Stimulated activated CD4-positive, alpha-beta T cell treated with anti-CD3 and anti-CD28 coated beads, TNF-alpha, amount 100 ng/mL, for 4 hours (primary cell): ENCODE measurements at places on chromosomes 4 and X.

GRCh38 chrX:126900937-126901336 is 81.4 kb downstream of the PRR32 start:
- no peak for DNase-seq

- DNase-seq: no peak
These were observed 20.1 kb downstream of the SLC7A11 start for GRCh38 chr4:138222046-138222445.

DNA sequence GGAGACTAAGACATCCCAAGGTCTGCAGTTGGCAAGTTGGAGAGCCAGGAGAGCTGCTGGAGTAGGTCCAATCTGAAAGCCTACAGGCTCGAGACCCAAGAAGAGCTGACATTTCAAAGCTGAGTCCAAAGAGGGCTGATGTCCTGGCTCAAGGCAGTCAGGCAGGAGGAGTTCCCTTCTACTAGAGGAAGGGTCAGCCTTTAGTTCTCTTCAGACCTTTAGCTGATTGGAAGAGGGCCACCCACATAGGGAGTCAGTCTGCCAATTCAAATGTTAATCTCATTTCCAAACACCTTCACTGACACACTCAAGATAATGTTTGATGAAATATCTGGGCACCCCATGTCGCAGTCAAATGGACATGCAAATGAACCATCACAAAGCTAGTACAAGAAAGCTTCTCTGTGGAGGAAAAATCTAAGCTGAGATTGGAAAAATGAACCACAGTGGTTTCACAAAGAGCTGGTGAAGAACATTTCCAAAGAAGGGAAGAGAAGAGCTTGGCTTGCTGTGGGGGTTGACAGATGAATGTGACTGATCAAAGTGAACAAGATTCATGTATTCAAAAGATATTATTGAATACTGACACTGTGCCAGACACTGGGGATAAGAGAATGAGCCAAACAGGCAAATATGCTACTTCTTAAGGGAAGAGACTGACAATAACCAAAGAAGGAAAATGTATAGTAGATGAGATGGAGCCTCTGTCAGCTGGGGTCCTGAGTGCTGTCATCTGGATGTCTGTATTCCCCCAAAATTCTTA is 61.2 kb downstream of the STK32B start:
- no peak for DNase-seq

- no peak for DNase-seq
These were observed 44.7 kb upstream of the IGFBP7 start for GRCh38 chr4:57154926-57155325.

- no peak for DNase-seq
These were observed 7.6 kb downstream of the PRIMPOL start for GRCh38 chr4:184657144-184657543.

DNA sequence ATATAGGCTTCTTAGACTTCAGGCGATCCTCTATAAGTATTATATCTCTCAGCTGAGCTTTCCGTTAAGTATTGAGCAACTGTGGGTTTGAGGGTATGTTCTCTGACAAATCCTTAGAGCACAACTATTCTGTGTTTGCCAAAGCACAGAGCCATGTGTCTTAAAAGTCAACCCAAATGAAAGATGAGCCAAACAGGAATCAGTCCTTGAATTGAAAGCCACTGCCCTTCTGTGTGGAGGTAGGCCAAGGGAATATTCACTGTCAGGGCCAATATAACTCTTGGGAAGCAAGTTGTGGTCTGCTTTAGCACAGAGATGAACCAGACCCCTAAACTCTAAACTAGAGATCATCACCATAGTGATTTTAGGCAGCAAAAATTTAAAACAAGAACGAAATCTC is 164.0 kb downstream of the STAG2 start:
- DNase-seq: no peak

GRCh38 chr4:174111422-174111821 is 172.0 kb downstream of the FBXO8 start:
- DNase-seq: no peak

GRCh38 chrX:40094041-40094899 is 3.5 kb downstream of the BCOR start:
- no peak for DNase-seq

DNA sequence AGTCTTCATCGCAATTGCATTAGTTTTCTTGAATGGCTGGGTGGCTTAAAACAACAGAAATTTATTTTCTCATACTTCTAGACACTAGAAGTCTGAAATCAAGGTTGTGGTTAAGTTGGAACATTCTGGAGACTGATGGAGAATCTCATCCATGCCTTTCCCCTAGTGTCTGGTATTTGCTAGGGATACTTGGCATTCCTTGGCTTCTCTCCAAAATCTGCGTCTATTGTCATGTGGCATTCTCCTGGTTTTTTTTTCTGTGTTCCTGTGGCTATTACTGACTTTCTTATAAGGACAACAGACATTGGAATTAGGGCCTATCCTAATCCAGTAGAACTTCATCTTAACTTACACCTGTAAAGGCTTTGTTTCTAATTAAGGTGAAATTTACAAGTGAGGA is 272.8 kb upstream of the EPHA5 start:
- no peak for DNase-seq

DNA sequence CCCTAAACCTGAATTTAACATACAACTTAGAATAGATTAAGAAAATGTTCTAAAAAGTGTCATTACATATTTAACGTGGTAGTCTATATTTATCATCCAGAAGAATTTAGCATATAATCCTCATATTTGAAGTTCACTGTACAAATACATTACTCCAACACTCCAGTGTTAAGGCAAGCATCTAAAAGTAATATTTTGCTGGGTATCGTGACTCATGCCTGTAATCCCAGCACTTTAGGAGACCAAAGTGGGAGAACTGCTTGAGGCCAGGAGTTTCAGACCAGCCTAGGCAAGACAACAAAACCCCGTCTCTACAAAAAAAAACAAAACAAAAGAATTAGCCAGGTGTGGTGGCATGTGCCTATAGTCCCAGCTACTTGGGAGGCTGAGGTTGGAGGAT is 24.8 kb downstream of the LRBA start:
- no peak for DNase-seq

GRCh38 chrX:28549838-28550237 is 37.4 kb upstream of the IL1RAPL1 start:
- DNase-seq: no peak

GRCh38 chrX:123476611-123477219 is 256.1 kb downstream of the THOC2 start:
- DNase-seq: no peak

DNA sequence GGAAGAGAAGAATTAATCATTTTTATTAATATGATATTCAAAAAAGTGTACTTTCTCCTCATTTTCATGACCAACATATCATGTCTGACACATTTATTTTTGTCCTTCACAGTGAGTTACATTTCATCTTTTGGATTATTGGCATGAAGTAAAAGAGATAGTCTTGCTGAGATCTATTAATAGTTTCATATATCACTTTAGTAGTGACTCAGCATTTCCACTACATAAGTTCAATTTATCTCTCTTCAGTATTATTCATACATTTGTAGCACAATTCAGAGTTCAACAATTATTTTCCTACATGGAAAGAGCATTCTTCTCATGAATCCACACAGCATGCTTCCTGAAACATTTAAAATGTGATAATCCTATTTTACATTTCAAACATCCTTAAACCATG is 1461.1 kb downstream of the TECRL start:
- DNase-seq: no peak

- no peak for DNase-seq
These were observed 51.8 kb upstream of the ARX start for GRCh38 chrX:25067271-25068172.

GRCh38 chr4:57051095-57051494 is 59.1 kb downstream of the IGFBP7 start:
- DNase-seq: no peak

- DNase-seq: no peak
These were observed 193.8 kb upstream of the CXorf51B start for GRCh38 chrX:146615628-146616348.

GRCh38 chrX:15319075-15319474 is 3.6 kb upstream of the ASB11 start:
- DNase-seq: no peak

- no peak for DNase-seq
These were observed 114.1 kb downstream of the TSPAN5 start for GRCh38 chr4:98544141-98544817.

DNA sequence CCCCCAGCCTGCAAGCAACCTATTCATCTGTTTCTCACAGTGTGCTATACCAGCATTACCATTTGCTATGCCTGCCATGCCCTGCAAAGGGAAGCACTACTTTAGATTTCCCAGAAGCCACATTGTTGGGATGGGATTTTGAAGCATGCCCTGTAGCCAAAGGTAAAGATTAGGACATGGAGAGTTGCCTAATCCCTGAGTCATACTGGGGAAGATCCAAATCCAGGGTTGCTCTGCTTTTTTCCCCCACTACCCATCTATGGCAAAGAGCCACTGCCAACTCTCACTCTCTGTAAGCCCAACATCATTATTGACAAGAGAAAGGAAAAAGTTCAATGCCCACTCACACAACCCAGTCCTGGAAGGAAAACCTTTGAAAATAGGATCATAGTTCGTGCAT is 36.7 kb upstream of the TMEM164 start:
- no peak for DNase-seq

DNA sequence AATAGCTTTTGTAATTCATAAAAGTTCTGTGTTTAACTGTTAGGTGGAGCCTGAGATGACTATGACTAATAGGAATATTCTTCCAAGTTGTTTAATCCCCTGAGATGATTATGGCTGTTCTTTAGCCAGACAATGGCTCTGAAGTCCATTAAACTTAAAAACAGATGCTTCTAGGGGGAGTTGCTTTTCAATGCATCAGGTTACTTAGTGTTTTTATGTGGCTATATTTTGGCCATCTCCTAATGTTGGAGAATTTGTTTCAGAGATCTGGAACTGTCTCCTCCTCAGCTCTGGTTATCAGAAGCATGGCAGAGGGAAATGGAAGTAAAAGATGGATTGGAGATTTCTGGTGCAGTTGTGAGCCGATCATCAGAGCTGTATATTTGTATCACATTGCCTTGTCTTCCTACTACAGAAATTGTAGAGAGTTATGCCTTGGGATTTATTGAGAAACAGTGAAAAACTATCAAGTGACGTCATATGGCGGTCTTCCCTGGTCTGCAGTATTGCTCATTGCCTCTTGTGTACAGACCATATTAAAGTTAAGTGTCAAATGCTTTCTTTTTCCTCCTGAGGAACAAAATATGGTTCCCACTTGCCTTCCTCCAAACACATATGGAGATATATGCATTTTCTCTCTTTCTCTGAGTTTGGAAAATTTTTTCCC is 29.8 kb downstream of the SGMS2 start:
- DNase-seq: no peak
